ENCODE measurements at places on chromosomes 11 and 22. TPM values are rescaled to one million over a fixed set of nuclear protein-coding genes. Genes with fewer than 3 reads are reported as not detected.

Gene GDPD4
- total RNA-seq, result not detected

GRCh38 chr11:2674658-2675131, 25.1 kb downstream of the KCNQ1OT1 start:
- H3K4me3 ChIP-seq, result no peak overlapping the region
- H3K4me1 ChIP-seq, result no peaks in the 10 kb centered on the region
- no peaks in the 10 kb centered on the region for H3K27me3 ChIP-seq
- peak overlapping the region; percentile 35 for H3K27ac ChIP-seq
- DNase-seq, result no peak

- H3K27me3 ChIP-seq, result no peaks in the 10 kb centered on the region
- no peak overlapping the region for H3K4me3 ChIP-seq
- H3K27ac ChIP-seq, result no peak overlapping the region
- no peaks in the 10 kb centered on the region for H3K36me3 ChIP-seq
- peaks cover 4% of the 10 kb centered on the region for H3K4me1 ChIP-seq
Measured at GRCh38 chr11:95155385-95155784, 65.7 kb downstream of the ENDOD1 start.

Gene E2F8
- total RNA-seq, result not detected

DNA sequence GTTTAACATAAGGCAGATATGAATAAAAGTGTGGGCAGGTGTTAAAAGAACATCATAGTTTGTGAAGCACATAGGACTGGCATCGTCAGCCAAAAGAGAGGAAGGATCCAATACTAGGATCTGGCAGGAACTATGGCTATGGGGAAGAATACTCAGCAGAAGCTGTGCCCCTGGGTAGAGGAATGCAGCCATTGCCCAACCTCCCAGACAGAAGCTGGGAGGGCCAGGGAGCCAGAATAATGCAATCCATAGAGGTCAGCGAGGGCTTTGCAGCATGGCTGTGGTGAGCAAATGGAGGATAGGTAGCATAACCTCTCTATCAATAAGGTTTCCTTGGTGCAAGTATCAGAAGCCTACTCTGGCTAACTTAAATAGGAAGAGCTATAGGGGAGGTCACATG, 11.7 kb upstream of the CSTF3 start:
- H3K36me3 ChIP-seq, result no peaks in the 10 kb centered on the region
- H3K27me3 ChIP-seq, result no peaks in the 10 kb centered on the region
- no peak overlapping the region for H3K4me3 ChIP-seq

DNA sequence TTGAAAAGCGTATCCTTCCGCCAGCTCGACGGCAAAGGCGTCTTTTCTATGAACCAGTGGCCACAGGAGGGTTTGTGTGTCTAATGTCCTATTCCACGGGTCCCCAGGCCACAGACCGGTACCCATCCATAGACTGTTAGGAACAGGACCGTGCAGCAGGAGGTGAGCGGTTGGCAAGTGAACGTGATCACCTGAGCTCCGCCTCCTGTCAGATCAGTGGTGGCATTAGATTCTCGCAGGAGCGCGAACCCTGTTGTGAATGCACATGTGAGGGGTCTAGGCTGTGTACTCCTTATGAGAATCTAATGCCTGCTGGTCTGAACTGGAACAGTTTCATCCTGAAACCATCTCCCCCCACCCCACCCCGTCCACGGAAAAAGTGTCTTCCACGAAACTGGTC, 62.7 kb upstream of the KCNQ1OT1 start:
- no peaks in the 10 kb centered on the region for H3K27me3 ChIP-seq
- H3K36me3 ChIP-seq, result no peaks in the 10 kb centered on the region
- no peaks in the 10 kb centered on the region for H3K4me1 ChIP-seq
- H3K4me3 ChIP-seq, result no peak overlapping the region
- H3K27ac ChIP-seq, result no peak overlapping the region

DNA sequence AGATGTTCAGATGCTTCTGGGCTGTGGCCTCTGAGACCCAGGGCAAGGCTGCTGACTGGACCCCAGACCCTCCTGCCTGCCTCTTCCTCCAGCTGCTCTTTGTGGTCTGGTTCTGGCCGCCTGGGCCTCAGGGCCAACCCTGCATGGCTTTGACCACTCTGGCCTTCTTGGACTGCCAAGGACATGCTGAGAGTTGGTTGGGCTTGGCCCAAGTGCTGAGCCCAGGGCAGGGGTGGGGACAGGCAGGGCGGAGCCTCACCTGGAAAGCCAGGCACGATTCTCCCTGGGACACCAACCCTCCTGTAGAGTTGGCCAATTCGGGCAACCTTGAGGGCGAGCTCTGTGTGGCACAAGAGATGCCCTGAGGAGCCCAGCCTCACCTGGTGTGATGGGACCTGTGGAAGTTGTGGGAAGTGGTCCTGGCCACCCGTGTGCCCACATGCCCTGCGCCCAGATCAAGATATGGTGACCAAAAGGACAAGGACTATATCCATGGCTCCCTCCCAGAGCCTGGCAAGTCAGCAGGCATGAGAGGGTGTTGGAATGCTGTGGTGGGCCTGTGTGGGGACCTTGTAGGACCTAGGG, 11.6 kb downstream of the TANGO2 start:
- H3K27ac ChIP-seq, result no peak overlapping the region
- H3K27me3 ChIP-seq, result no peaks in the 10 kb centered on the region
- DNase-seq, result no peak
- no peaks in the 10 kb centered on the region for H3K4me1 ChIP-seq

DNA sequence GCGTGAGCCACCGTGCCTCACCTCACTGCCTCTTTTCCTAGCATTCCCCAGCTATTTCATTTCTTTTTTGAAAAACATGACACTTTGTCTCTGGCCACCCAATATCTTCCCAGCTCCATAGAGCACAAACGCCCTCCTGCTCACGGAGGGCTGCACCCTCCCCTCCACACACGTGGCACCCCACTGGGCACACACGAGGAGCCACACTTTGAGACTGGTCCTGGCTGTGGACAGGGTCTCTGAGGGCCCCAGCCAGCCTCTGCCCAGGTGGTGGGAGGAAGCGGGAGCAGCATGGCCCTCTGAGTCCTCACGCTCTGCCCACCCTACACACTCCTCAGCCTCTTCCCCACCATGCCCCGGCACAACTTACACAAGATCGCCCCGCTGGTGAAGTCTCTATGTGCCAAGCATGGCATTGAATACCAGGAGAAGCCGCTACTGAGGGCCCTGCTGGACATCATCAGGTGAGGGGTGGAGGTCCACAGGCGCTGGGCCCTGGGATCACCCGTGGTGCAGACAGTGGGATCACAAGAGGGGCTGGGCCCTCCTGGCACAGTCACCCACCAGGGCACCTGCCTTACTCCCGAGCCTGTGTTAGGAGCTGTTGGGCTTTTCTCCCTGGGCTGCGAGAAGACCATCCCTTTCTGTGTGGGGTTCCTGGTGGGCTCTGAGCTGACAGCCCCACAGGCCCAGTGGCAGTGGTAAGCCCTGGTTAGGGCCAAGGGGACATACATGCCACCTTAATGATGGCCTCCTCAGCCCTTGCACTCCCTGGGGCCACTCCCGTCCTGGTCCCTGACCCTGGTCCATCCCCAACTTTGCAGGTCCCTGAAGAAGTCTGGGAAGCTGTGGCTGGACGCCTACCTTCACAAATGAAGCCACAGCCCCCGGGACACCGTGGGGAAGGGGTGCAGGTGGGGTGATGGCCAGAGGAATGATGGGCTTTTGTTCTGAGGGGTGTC, 26.2 kb downstream of the FADS3 start:
- H3K4me3 ChIP-seq, result no peak overlapping the region
- H3K4me1 ChIP-seq, result no peaks in the 10 kb centered on the region
- no peaks in the 10 kb centered on the region for H3K36me3 ChIP-seq
- no peaks in the 10 kb centered on the region for H3K27me3 ChIP-seq

Gene OR4C15
- total RNA-seq, result not detected

Gene CRYBA4
- not detected for total RNA-seq

DNA sequence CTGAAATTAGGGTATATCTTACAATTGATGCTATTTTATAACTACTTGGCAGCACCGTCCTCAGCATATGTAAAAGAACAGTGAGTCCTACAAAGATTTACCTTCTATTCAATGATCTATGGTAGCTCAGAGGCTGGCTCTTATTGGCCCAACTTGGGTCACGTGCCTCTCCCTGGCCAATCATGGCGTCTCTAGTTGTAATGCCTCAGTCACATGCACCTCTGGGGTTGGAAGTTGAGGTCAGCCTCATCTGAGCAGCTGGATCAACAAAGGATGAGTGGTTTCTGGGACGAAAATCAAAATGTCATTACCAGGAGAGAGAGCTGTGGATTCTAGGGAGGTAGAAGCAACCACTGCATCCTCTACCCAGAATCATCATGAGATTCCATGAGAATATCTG, 22.9 kb upstream of the ASPHD2 start:
- H3K4me3 ChIP-seq, result no peak overlapping the region
- H3K27ac ChIP-seq, result no peak overlapping the region
- no peak for DNase-seq
- H3K4me1 ChIP-seq, result no peaks in the 10 kb centered on the region
- no peaks in the 10 kb centered on the region for H3K27me3 ChIP-seq

GRCh38 chr11:96969251-96969650, 579.4 kb downstream of the JRKL start:
- no peak for DNase-seq
- no peaks in the 10 kb centered on the region for H3K4me1 ChIP-seq
- no peak overlapping the region for H3K27ac ChIP-seq
- H3K27me3 ChIP-seq, result no peaks in the 10 kb centered on the region
- H3K4me3 ChIP-seq, result no peak overlapping the region

- no peaks in the 10 kb centered on the region for H3K36me3 ChIP-seq
- no peak overlapping the region for H3K4me3 ChIP-seq
- H3K27me3 ChIP-seq, result no peaks in the 10 kb centered on the region
Measured at GRCh38 chr11:110434952-110435779, 5.4 kb downstream of the FDX1 start.

GRCh38 chr11:69732910-69733309, 29.1 kb upstream of the FGF19 start:
- H3K4me1 ChIP-seq, result no peaks in the 10 kb centered on the region
- H3K4me3 ChIP-seq, result no peak overlapping the region
- H3K36me3 ChIP-seq, result no peaks in the 10 kb centered on the region
- no peak overlapping the region for H3K27ac ChIP-seq
- DNase-seq, result no peak
- no peaks in the 10 kb centered on the region for H3K27me3 ChIP-seq

- no peak overlapping the region for H3K27ac ChIP-seq
- DNase-seq, result peak; percentile 30
- no peaks in the 10 kb centered on the region for H3K4me1 ChIP-seq
- no peaks in the 10 kb centered on the region for H3K36me3 ChIP-seq
- no peak overlapping the region for H3K4me3 ChIP-seq
- H3K27me3 ChIP-seq, result no peaks in the 10 kb centered on the region
Measured at GRCh38 chr11:76410851-76411357, 29.8 kb downstream of the GVQW3 start.

GRCh38 chr11:17221968-17222367, 14.2 kb upstream of the PIK3C2A start:
- no peak for DNase-seq
- H3K36me3 ChIP-seq, result no peaks in the 10 kb centered on the region
- H3K4me3 ChIP-seq, result no peak overlapping the region
- H3K27ac ChIP-seq, result no peak overlapping the region
- no peaks in the 10 kb centered on the region for H3K4me1 ChIP-seq
- H3K27me3 ChIP-seq, result no peaks in the 10 kb centered on the region

DNA sequence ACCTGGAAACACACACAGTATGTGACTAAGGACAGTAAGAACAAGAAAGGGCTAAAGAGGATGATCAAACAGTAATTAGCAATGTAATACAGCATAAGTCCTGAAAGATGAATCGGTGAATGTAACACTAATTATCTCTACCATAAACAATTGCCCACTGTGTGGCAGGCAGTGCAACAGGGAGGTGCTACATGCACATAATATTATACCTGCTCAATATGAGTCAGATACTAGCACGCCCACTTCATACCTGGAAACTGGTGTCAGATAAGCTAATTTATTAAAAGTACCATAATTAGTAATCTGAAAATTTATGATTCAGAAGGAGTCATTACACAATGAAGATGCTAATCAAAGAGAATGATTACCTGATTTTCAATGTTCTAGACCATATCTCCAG, 14.9 kb downstream of the CASP12 start:
- H3K27ac ChIP-seq, result no peak overlapping the region
- H3K4me3 ChIP-seq, result no peak overlapping the region
- H3K36me3 ChIP-seq, result no peaks in the 10 kb centered on the region
- H3K4me1 ChIP-seq, result no peaks in the 10 kb centered on the region
- no peak for DNase-seq

Gene HORMAD2
- total RNA-seq, result not detected

GRCh38 chr22:24424901-24425775, 2.3 kb upstream of the ADORA2A start:
- DNase-seq, result no peak
- H3K4me3 ChIP-seq, result peak overlapping the region; percentile 9
- peaks cover 5% of the 10 kb centered on the region for H3K27me3 ChIP-seq
- H3K36me3 ChIP-seq, result no peaks in the 10 kb centered on the region
- H3K4me1 ChIP-seq, result no peaks in the 10 kb centered on the region

GRCh38 chr11:15705891-15706290, 591.2 kb downstream of the INSC start:
- no peaks in the 10 kb centered on the region for H3K36me3 ChIP-seq
- H3K4me3 ChIP-seq, result no peak overlapping the region
- no peak for DNase-seq
- no peaks in the 10 kb centered on the region for H3K4me1 ChIP-seq
- H3K27me3 ChIP-seq, result no peaks in the 10 kb centered on the region
- H3K27ac ChIP-seq, result no peak overlapping the region

GRCh38 chr11:62124186-62125113, 639 bp downstream of the INCENP start:
- no peaks in the 10 kb centered on the region for H3K27me3 ChIP-seq
- DNase-seq, result no peak
- H3K4me3 ChIP-seq, result peak overlapping the region; percentile 82
- peak overlapping the region; percentile 48 for H3K27ac ChIP-seq
- H3K36me3 ChIP-seq, result no peaks in the 10 kb centered on the region
- H3K4me1 ChIP-seq, result peaks cover 4% of the 10 kb centered on the region

GRCh38 chr11:128940156-128940555, 2.5 kb downstream of the TP53AIP1 start:
- no peak overlapping the region for H3K27ac ChIP-seq
- no peaks in the 10 kb centered on the region for H3K27me3 ChIP-seq
- no peaks in the 10 kb centered on the region for H3K36me3 ChIP-seq
- DNase-seq, result no peak
- H3K4me1 ChIP-seq, result no peaks in the 10 kb centered on the region

DNA sequence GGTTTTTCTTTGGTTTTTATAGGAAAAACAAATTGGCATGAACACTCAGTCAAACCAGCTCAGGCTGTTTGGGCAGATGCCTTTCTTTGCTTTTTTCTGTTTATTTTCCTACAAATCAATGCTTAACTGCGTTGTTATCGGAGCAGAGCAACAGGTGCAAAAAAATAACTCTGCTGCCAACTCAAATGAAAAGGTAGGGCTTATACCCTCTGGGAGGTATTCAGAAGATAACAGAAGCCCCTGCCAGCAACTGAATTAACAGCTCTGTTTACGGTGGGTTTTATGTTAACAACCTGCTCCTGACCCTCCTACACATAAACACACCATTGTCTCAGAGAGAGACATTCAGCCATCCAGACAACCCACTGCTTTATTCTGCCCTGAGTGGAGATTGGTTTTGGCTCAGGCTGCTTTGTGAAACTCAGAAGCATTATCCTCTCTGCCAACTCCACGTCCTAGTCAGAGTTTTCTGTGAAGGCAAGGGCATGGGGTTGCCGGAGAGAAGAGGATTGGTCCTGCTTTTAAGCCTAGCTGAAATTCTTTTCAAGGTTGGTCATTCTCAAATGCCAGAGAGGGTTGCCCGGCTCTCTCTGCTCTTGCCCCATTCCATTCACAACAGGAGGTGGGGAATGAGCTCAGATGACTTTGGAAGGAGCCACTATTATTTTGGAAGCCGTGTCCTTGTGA, 11.4 kb downstream of the EHF start:
- no peaks in the 10 kb centered on the region for H3K27me3 ChIP-seq
- no peak overlapping the region for H3K27ac ChIP-seq
- no peaks in the 10 kb centered on the region for H3K4me1 ChIP-seq
- no peak for DNase-seq
- H3K36me3 ChIP-seq, result no peaks in the 10 kb centered on the region
- H3K4me3 ChIP-seq, result no peak overlapping the region

- H3K27me3 ChIP-seq, result no peaks in the 10 kb centered on the region
- peak overlapping the region; percentile 100 for H3K27ac ChIP-seq
- DNase-seq, result no peak
- H3K4me1 ChIP-seq, result peaks cover 6% of the 10 kb centered on the region
Measured at GRCh38 chr11:86245369-86246292, 1.1 kb downstream of the EED start.

Data from uterus (tissue), 4 donors.